Astrocyte of the spinal cord (primary cell): ENCODE measurements at places on chromosomes 2 and 18.
A peak's percentile ranks its signal among the peaks of the same experiment; 100 is the strongest.

DNA sequence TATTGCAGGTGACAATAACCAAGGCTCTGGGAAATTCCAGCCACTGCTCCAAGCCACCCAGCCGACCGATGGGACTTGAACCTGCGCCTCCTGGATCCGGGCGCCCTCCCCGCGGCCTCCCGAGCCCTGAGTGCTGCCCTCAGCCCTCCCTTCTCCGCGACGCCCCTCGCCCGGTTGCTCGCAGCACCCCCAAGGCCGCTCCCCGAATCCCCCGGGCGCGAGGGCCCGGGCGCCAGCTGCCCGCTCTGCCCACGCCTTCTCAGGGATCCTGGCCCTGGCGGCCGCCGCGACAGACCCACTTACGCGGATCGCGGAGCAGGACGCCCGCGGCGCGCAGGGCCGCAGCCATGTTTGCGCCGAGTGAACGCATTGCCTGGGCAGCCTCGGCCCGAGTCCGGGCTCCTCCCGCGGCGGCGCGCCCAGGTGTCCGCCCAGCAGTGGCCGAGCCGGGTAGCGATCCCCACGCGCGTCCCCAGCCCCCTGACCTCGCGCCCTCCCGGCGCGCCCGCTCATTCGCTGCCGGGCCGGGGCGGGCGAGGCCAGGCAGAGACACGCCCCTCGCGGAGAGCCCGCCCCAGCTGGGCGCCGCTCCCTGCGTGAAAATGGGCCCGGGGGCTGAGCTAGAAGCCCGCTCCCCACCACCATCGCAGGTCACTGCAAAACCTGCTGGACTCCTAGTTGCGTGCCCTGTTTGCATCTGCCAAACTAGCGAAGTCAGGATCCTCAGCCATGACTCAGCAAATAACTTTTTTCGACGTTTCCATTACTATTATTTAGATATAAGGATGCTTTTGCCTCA, at the start of gene FECH:
Gene FECH, minus strand, starts transcription at position 452 of the 799 bp plus-strand sequence. Its CDS starts 82 bp downstream, at position 370.
- peak; percentile 56 for DNase-seq

DNA sequence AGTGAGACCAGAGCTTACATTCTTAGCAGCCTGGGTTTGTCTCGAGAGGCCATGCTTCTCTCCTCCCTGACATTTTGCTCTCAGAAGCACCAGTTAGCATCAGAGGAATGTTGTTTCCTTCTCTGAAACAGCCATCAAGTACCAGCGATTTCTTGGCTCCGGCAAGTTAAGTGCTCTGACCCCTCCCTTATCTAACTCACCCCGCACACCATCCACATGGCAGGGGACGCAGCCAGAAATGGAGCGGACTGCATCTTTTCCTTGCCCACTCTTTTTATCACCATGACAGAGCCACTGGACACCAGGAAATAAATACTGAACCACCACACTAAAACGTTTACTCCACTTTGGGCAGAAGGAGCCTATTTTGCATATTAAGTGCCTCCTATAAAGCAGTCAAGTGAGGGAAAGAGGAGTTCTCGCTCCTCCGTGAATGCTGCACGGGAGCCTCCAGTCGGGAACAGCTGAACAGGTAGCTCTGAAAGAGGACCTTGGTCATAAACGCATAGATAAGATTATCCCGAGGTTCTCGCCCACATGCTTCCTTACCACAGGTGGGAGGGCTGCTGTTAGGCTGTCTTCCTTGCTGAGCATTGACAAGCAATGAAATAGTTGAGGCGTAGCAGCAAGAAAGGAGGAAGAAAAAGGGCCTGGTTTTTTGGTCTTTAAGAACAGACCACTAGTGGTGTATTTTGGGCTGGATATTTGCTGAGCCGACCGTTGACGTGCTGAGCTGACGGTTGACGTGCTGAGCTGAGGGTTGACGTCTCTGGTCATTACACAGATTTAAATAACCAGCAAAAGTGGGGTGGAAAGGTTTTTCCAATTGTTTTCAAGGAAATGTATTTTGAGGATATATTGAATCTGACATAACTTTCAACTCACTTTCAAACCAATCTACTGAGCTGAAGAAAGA, 71.4 kb upstream of the ITGB6 start:
- DNase-seq, result no peak

DNA sequence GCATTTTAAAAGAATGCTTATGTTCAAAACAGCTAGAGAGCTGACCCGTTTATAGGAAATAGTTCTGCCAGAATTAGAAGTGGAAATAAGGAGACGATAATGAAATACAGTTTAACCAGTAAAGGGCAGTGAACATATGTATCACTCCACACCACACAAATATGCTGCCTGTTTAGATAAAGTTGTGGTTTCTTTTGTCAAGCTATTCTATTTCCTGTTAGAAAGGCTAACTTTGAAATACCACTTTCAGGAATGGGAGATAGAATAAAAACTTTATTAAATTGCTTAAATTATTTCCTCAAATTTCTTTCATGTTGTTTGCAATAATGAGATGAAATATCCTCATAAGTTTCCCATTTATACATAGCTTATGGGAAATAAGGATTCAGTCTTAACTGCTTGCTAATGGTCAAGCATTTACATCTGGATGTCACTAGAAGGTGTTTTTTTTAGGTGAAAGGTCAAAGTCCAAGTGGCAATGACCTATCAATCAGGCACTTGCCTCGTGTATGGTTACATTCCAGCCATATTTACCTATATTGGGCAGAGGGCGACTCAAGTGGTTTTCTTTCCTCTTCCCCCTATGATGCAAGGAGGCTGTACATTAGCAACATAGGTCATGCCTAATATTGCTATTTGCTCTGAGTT, 148.9 kb downstream of the ZEB2 start:
- peak; percentile 62 for DNase-seq

DNA sequence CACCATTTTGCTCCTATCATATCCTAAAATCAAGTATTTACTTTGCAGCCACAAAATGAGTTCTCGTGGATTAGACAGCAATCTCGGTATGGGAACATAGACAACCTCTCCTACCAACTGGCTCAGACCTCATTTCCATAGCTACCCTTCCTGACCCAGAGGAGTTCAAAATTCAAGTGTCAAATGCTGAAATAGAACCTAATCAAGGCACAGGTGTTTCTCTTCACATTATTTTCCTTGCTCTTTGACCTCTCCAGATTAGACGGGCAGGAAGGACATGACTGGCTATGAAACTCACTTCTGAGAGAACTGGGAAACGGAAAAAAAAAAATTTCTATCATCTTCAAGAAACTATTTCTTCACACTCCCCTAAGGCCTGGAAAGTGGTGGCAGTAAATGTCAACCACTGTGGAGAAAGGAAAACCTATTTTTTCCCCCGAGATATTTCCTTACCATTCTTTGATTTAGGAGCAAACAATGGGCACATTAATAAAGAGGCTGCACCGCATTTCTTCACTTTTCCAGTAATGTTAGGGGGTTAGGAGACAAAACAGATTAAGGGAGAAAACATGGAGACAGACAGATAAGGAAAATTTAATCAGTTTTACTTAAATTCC, 63.6 kb upstream of the DTNB start:
- DNase-seq, result no peak

- DNase-seq, result no peak
Measured at GRCh38 chr2:145194673-145195072, 674.8 kb upstream of the ZEB2 start.
